ENCODE measurements at places on chromosomes 7 and 10.

DNA sequence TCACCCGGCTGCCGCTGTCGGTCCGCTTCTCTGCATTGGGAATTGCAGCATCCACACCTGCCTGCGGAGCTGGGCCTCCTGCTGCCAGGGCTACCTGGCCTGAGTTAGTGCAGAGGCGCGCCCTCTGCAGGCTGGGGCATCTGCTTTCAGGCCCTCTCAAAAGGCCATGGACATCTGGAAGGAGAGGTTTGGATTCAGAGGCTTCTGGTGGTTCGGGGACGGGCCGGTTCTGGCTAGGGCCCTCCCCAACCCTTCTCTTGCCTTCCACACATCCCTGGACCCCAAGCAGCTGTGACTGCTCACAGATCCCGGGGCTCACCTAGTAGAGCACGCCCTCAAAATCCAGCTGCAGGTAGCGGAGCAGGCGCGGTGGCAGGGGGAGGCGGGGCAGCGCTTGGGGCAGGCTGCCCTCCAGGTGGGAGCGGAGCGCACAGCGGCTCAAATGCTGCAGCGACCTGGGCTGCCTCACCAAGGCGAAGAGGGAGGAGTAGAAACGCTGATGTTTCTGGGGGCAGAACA, 8.4 kb upstream of the GBX1 start:
- peak; percentile 46 for DNase-seq

DNA sequence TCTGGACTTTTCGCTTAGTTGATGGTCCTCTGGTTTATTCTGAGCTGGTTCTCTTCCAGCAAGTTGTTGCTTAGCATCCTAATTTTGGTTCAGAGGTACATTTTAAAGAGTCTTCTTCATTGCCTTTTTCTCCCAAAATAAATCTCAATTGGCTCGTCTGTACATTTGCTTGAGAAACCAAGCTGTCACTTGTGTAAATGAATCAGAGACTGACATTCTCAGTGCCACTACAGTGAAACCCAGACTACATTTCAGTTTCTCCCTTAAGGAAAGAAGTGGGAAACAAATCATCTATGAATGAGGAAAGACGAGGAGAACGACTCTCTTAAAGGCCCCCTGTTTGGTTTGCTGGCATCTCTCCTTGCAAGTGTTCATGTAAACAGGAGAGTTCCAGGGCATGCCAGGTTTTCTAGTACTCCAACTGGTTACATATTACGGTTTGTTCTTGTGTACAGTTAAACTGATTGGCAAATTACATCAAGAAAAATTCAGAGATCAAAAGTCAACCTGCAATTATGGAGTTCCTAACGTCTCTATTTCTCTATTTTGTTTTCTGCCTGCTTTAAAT, 654.6 kb downstream of the SH2D4B start:
- no peak for DNase-seq

DNA sequence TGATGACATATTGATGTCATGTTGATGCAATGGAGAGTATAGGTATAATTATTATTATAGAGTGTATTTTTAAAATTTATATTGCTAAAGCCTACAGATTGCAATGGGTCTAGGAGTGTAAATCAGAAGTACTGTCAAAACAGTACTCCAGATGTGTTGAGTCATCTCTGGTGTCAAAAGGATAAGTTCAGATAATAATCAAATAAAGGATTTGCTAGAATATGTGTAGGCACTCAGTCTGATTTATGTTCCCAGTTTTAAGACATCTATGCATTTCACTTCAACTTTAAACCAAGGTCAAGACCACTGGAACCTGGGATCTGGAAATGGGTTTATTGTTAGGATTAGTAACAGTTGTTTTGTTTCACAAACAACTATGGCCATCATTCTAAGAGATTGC, 342.3 kb upstream of the BMPER start:
- no peak for DNase-seq

GRCh38 chr7:44321796-44322195, 3.6 kb downstream of the CAMK2B start:
- DNase-seq = no peak

DNA sequence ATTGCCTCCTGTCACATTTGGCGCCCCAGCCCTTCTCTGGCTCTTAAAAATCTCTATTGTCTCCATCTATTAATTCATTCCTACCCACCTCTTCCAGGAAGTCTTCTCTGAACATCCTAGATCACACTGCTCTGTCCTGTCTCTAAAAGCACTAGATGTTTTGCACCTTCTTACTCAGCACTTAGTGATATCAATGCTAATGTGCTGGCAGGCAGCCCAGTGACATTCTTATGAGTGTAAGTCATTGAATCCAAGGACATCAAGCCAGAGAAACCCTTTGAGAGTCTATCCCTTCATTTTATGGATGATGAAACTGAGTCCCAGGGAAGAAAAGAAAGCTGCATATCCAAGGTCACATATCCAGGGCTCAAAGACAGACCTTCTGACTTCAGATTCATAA, 48.3 kb upstream of the PAX2 start:
- no peak for DNase-seq

GRCh38 chr7:46127814-46128213, 206.7 kb upstream of the IGFBP3 start:
- no peak for DNase-seq

DNA sequence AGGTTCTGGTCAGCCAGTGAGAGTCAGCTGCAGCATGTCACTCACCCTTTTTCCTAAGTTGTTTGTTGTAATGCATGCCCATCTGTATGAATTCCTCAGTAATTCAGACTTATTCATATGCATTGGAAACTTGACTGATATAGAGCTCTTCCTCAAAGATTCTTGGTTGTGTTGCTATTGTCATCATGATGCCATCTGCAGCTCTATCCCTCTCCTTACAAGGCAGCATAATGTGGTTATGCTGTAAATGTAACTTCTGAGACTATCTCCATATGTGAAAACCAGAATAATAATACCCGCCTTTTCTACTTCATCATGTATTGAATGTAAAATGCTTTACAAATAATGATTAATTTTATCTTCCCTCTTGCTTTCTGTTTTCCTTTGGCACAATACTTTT, 252.6 kb upstream of the MTPN start:
- DNase-seq = no peak

DNA sequence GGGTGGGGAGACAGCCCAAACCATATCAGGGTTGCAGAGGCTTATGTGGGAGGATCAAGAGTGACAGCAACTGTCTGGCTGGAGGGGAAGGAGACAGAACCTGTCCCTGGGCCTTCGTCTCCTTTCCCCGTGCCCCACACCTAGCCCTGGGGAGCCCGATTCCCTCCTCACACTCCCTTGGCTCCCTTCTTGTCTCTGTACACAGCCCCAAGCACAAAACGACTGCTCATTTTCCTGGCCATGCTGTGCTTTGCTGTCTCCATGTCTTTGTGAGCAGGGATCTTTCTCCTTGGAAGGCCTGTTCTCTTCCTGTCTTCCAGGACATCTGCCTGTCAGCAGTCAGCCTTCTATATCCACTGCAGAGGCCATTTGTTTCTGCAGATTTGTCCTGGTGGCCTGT, 113.7 kb downstream of the INSYN2A start:
- no peak for DNase-seq

DNA sequence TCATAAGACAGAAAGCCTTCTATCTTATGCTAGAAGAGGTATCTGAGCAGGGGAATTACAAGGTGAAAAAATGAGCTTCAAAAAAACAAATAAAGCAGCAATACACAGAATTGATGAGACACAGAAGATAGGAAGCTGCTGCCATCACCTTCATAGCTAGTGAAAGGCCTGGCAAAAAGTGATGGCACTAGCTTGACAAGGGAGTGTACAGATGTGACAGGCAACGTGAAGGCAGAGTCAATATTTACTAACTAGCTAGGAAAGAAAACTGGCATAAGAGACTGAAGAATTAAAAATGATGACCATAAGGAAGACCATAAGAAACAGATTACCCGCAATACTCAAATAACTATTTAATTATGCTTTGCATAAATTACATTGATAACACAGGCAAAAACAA, 9.4 kb downstream of the GPR22 start:
- peak; percentile 10 for DNase-seq

- peak; percentile 54 for DNase-seq
Measured at GRCh38 chr7:47586925-47587324, 5.0 kb upstream of the TNS3 start.

DNA sequence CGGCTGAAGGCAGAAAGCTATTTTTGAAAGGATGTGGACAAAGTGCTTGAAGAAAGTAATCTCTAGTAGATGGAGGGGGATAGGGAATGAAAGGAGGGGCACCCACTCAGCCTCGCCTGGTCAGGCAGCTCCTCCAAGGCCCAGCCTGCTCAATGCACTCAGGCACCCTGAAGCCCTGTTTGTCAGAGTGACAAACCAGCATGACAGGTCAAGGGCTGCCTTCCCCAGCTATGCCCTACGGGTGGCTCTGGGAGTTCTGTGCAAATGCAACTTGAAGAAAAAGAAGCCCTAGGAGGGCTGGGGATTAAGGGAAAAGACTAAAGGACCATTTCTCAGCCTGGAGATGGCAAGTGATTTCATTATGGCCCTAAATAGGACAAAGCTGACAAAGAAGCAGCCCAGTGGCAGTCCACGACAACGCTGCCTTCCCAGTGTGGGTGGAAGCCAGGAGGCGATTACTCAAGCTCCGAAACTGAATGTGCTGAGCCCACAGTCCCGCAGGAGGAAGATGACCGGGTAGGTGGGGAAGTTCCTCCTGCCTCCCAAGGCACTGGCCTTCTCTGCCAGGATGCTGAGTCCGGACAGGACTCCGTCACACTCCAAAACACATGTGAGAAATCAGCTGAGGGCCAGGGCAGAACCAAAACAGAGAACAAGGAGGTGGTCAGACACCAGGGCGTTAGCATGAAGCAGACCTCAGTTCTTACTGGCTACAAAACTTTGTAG, 16.3 kb downstream of the LIPA start:
- DNase-seq = no peak

- no peak for DNase-seq
Measured at GRCh38 chr7:90977056-90977455, 287.2 kb upstream of the FZD1 start.

DNA sequence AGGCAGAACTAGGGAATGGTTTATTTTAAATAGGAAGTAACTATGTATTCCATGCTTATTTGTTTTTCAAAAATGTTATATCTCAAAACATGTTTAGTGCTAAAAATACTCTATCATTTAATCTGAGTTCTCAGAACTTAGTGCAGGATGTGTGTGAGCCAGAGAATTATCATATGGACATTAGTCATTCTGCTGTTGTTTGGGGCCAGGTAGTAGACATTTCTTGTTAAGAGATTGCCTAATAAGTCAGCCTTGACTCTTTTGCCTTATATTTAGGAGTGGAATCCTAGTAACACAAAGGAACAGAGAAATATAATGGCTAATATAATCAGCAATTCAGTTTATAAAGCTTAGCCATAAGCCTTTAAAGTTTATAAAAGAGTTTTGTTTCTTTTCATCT, 149.8 kb downstream of the CCSER2 start:
- DNase-seq = no peak

DNA sequence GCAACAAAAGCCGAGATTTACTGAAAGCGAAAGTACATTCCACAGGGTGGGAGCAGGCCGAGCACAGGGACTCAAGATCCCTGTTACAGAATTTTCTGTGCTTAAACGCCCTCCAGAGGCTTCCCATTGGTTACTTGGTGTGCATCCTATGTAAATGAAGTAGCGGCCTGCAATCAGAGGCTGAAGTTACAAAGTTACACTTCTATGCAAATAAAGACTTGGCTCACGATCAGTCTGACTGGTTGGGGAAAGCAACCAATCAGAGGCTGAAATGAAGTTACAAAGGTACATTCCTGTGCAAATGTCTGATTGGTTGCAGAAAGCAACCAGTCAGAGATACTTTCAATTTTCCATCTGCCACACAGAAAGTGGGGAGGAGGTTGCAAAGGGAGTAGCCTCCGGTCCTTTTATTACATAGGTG, 4.1 kb downstream of the ACBD7 start:
- no peak for DNase-seq

DNA sequence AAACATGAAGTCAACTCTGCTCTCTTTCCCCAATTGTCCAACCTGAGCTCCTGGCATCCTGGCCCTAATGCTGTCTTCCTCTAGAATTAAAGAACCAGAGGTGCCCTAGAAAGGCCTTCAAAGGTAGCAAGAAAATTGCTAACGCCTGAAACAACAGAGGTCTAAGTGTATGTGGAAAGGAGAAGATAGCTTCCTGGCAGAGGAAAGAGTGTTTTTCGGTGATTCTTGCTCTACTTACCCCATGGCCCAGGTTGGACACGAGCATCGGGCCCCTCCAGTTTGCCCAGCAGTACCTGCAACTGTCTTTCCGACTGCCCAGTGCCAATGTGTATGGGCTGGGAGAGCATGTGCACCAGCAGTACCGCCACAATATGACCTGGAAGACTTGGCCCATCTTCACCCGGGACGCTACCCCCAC, 22.2 kb downstream of the MGAM2 start:
- DNase-seq = no peak

DNA sequence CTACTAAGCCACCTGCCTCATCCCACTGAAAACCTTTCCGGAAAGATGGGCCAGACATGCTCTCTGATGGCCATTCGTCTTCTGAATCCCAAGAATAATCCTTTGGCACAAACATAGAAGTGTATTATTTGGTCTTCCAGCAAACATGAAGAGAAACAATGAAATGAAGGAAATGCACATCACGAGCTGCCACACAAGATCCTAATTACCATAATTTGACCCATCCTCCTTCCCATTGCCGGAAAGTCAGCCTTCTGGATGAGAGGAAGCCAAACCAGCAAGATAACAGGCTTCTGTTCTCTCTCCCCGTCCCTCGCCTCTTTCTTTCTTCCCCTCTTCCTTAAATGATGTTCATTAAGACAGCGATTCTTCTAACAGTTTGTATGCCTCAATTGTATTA, 218.9 kb upstream of the KMT2E start:
- DNase-seq = no peak

- no peak for DNase-seq
Measured at GRCh38 chr10:77625379-77625778, 12.2 kb downstream of the KCNMA1 start.

GRCh38 chr7:74078461-74078860, 5.1 kb upstream of the LIMK1 start:
- DNase-seq = no peak

GRCh38 chr7:38398725-38399321, 125.4 kb upstream of the TARP start:
- DNase-seq = peak; percentile 20

GRCh38 chr7:127817466-127817865, 165.5 kb downstream of the SND1 start:
- DNase-seq = no peak

DNA sequence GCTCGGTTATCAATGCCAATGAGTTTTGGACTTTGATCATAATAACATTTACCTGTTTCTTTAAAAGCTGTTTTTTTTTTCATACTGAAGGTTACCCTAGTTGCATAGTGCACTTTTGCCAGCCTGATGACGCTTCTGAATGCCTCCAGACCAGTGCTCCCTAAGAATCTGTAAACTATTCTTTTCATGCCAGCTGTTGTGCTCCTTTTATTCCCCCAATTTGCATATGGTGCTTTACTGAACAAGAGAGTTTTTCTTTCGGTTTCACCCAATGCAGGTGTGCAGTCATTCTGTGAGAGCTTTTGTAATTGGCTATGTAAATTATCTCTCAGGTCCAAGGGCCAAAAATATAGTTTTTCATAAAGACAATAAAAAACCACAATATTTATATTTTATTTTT, 48.1 kb upstream of the GLCCI1 start:
- no peak for DNase-seq

All from NCI-H146 (cell line).